ENCODE measurements at places on chromosomes 7 and 10. TPM values are rescaled to one million over a fixed set of nuclear protein-coding genes. Genes with fewer than 3 reads are reported as not detected.

The FAM237B gene
- total RNA-seq, result not detected

The PLEKHS1 gene
- total RNA-seq, result under 0.01 TPM

The AMPH gene
- total RNA-seq, result 0.86 TPM

The CHCHD2 gene
- 200 TPM for total RNA-seq

The EPO gene
- total RNA-seq, result not detected

The ITPRID1 gene
- total RNA-seq, result not detected

Measured in fibroblast of villous mesenchyme (primary cell).